ENCODE measurements at places on chromosomes 12 and 14.
A peak's percentile ranks its signal among the peaks of the same experiment; 100 is the strongest.

- DNase-seq = no peak
Measured at GRCh38 chr14:23033801-23034497, 751 bp downstream of the PSMB5 start.

- no peak for DNase-seq
Measured at GRCh38 chr12:98048326-98048725, 467.1 kb upstream of the TMPO start.

DNA sequence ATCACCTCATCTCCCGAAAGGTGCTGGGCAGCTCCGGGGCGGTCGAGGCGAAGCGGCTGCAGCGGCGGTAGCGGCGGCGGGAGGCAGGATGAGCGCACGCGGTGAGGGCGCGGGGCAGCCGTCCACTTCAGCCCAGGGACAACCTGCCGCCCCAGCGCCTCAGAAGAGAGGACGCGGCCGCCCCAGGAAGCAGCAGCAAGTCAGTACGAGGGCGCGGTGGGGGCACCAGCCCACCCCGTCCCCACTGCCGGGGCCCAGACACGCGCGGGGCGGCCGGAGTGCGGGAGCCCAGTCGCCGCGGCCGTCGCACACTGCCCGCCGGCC, 862 bp downstream of the HMGA2 start:
- no peak for DNase-seq

DNA sequence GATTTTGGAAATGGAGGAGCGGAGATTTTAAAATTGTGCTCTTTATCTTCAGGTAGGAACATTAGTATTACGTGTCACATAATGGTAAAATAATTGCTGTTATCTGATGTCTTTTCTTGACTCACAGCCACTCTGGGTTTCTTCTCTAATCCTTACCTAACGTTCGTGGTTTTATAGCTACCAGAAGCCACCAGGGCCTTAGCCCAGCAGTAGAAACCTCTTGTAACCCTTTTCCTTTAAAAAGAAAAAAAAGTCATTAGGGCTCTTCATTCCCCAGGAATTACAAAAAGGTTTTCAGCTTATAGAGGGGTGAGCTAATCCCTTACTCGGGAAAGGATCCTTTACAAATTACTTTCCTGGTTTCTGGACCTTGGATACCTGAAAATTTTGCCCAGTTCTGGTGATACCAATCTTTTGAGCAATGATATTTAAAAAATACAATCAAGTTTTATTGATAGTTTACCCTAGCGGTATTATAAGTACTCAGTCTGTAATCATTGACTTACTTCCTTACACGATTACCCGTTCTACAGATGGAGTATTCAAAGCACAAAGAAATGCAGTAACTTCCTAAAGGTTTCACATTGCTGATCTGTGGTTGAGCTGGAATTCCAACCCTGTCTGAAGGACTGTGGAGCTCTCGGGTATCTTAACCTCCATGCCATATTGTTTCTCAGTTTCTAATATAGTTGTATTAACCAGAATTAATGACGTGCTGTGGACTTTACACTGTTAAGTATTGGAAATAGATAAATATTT, 1.6 kb downstream of the GABARAPL1 start:
- peak; percentile 10 for DNase-seq

- no peak for DNase-seq
Measured at GRCh38 chr12:20055856-20056255, 312.5 kb upstream of the PDE3A start.

DNA sequence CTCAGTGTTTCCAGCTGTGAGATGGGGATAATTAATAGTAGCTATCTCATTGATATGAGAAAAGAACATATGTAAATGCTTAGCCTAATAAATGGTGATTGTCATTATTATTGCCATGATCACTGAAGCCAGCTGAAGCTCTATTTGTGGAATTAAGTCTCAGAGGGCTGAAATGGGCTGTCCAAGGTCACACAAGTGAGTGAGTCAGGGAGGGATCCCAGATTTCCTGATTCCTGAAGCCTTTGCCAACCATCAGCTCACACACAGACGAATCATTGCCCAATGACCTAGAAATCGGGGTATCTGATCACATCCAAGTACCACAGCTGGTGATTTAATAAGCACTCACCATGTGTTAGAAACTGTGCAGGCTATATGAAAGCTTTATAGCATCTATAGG, 21.6 kb upstream of the TMEM229B start:
- no peak for DNase-seq

DNA sequence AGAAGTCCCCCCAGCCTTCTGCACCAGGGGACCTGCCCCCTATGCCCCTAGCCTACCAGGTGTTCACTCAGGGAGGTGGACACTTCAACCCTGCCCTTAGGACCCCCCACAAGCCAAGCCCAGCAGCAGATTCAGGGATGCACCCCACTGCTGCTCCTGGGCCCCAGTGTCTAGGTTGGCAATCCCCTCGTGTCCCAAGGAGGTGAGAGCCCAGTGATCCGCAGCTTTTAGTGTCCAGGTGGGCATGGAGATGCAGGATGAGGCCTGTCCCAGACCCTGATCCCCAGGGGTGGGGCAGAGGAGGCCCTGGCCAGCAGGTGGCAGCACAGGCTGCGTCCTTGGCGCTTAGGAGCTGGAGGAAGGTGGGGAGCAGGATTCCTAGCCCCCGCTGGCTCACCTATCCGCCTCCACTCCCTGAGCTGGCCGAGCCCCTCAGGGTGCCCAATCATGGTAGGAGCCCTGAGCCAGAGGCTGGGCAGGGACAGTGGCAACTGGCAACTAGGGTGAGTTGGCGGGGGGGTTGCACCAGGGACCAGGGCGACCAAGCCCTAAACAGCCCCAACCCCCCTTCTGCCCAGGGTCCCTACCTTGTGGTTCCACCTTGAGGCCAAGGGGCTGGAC, 4.1 kb downstream of the CKB start:
- no peak for DNase-seq

- DNase-seq = no peak
Measured at GRCh38 chr14:48140804-48141203, 465.4 kb upstream of the MDGA2 start.
